GM10248 (cell line): ENCODE measurements at places on chromosomes 7 and 10.

GRCh38 chr7:91064938-91065337 lies 199.3 kb upstream of the FZD1 start:
- DNase-seq = no peak

DNA sequence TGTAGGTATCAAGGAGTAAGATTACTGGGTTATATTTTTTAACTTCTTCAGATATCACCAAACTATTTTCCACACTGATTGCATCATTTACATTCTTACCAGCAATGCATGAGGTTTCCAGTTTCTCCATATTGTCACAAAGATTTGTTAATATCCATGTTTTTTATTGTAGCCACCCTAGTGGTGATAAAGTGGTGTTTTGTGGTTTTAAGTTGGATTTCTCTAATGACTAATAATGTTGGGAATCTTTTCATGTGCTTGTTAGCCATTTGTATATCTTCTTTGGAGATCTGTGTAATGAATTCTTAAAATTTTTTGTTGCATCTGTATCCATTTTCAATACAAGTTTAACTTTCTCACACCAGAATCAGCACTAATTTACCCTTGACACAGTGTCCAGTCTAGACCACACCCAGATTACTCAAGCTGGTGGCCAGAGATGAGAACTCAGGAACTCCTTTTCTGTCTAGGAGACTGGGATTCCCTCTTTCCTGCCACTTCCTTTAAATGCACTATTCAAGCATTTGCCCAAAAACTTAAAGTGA lies 67.0 kb upstream of the PLXDC2 start:
- DNase-seq = no peak

DNA sequence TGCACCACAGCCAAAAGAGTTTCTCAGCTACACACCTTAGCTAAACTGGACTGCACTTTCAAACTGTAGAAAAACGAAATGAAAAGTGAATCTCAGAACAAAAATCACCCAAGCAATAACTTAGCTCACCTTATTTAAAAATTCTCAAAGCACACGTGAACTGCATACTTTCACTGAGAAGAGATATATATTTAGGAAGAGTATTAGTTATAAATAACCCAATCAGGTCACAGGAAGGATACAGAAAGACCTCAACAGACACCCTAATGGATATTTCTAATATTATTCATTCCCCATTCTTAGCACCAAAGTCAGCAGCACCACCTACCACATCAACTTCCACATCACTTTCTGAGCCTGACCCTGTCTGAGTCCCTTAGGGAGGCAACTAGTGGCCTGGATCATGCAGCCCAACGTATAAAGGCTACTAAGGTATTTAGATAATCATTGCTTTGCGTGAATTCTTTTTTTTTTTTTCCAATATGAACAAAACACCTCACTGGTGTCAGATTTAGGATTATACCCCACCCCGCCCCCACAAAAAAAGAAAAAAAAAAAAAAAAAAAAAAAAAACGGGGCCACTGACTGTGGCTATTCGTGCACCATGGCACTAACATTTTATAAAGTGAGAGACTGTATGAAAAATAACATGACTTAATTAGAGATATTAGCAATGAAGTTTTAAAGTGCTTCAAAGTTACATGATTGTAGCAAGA lies 2.6 kb downstream of the ABI1 start:
- DNase-seq = peak; percentile 35

GRCh38 chr7:105910172-105910571 lies 33.8 kb upstream of the ATXN7L1 start:
- DNase-seq = no peak

DNA sequence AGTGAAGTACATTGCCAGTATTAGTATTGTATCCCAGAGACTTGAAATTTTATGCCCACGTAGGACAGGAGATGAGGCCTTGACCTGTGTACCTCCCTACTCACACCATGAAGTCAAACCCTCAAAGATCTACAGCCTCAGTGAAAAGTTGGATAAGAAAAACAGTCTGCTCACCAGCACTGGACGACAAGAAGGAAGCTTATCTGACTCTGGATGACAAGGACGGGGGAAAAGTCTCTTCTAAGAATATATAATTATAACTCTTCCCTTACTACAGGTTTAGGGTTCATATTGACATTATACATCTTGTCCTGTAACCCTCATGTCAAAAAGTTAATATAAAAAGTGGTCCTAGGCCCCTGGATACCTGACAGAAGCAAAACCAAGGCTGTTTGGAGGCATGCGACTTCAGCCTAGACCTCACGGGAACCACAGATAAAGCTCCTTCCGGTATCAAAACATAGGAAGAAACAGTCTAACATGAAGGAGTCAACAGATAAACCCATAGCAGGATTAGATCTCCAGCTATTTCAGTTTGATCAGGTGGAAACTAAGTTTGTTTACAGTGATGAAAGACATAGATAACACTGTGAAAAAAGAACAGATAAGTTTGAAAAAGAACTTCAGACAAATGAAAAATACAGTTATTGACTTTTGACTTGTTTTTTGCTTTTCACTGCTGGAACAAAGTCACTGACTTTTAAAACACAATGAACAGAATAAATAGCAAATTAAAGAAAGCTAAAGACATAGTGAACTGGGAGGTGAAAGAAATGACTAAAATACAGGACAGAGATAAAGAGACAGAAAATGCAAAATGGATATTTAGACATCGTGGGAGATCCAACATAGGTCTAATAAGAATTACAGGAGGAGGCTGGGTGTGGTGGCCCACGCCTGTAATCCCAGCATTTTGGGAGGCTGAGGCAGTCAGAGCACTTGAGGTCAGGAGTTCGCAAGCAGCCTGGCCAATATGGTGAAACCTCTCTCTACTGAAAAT lies 145.9 kb downstream of the PHTF2 start:
- DNase-seq = no peak

GRCh38 chr7:157671358-157672255 lies 334.8 kb downstream of the DNAJB6 start:
- DNase-seq = no peak
